ENCODE measurements at places on chromosomes 12 and 14.

DNA sequence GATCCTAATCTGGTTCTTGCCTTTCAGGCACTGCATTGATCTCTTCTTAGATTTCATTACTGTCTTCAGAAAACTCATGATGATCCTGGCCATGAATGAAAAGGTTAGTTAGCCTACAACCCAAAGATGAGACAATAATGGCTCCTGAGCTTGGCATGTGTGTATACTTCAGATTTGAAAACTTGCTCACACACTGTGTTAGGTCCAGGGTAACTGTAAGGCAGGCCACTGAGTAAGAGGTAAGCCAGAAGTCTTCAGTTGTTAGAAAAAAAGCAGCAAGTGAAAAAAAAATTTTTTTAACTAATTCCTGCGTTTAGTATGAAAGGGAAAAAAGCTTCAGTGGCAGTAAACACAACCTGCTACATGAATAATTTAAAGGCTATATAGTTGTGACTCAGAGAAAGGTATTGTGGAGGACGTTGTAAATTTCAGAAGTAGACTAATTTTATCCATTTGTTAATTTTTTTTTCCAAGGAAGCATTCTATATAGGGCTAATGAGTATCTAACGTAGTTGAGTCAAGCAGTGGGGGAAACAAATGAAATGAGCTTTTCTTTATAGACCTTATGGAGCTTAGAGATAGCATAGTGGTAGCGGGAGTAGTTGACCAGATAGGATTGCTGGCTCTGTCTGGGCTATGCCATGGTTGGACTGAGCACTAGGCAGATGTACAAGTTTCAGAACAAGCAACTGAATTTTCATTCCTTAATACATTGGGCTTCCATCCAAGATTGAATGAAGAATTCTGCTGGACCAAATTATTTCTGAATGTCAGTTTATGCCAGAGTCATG is 20.5 kb downstream of the TMBIM6 start:
- no peak for DNase-seq

DNA sequence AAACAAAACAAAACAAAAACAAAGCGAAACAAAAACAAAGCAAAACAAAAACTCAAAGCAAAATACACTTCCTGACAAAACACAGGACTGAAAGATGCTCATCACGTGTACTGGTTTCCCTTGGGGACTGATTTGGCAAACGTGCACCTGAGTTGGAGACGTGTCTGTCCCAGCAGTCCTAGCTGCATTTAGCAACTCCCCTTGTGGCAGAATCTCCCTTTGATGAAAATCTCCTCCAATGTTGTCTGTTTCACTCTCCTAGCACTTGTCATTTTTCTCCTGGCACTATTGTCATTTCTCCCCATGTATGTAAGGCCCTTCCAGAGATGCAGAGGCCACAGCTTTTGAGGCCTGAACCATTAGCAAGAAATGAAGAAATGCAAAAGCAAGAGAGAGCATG is 6.8 kb upstream of the SLC24A4 start:
- no peak for DNase-seq

DNA sequence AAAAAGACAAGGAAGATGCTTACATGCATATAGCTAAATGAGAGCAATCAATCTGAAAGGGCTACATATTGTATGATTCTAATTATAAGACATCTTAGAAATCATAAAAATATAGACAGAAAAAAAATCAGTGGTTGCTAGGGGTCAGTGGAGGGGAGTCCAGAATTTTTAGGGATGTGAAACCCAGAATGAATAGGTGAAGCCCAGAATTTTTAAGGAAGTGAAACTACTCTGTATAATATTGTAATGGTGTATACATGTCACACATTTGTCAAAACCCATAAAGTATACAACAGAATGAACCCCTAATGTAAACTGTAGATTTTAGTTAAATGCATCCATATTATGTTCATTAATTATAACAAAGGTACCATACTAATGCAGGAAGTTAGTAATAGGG is 713.2 kb downstream of the FLRT2 start:
- DNase-seq: no peak

DNA sequence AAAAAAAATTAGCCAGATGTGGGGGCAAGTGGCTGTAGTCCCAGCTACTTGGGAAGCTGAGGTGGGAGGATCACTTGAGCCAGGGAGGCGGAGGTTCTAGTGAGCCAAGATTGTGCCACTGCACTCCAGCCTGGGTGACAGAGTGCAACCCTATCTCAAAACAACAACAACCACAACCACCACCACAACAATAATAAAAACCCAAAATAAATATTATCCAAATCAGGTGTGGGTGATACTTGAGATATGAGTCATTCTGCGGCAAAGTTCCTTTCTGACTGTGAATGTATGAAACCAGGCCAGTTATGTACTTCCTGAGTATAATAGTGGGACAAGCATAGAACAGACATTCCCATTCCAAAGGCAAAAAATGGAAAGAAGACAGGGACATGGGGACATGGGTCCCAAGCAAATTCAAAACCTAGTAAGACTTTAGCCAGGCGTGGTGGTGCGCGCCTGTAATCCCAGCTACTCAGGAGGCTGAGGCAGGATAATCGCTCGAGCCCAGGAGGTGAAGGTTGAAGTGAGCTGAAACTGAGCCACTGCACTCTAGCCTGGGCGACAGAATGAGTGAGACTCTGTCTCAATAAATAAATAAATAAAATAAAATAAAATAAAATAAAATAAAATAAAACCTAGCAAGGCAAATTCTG is 9.7 kb upstream of the ERC1 start:
- no peak for DNase-seq

- DNase-seq: peak; percentile 40
These were observed 65.2 kb downstream of the PAPOLA start for GRCh38 chr14:96567289-96567899.

GRCh38 chr12:62191491-62192179 is 68.6 kb upstream of the USP15 start:
- DNase-seq: peak; percentile 39

DNA sequence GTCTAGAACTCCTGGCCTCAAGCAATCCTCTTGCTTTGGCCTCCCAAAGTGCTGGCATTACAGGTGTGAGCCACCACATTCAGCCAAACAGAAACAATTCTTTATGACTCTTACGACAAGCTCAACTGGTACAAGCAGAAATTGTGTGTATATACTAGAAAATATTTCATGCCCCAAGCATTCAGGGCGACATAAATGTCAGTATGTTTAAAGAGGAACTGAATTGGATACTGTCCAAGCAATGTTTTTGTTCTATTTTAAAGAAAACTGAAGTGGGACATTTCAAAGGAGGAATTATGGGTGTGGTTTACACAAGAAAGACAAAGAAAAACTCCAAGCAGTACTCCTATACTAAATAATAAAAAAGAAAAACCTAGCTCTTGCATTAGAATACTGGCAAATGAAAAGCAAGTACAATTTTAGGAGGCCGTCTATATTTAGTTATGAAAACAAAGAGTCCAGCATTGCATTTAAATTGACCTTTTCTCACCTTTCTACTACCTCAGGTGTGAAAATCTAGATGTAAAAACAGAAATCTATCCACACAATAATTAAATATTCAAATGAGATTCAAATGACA is 48.9 kb downstream of the PPP1R12A start:
- no peak for DNase-seq

GRCh38 chr12:130796985-130797686 is 41.9 kb downstream of the STX2 start:
- no peak for DNase-seq

DNA sequence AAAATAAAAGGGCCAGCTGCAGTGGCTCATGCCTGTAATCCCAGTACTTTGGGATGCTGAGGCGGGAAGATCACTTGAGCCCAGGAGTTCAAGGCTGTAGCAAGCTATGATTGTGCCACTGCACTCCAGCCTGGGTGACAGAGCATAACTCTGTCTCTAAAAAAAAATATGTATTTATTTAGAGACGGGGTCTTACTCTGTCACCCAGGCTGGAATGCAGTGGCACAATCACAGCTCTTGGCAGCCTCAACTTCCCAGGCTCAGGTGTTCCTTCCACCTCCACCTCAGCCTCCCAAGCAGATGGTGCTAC is 179.3 kb upstream of the ATF7IP start:
- DNase-seq: no peak

- DNase-seq: no peak
These were observed 23.0 kb downstream of the JAG2 start for GRCh38 chr14:105145381-105146180.
